ENCODE measurements at places on chromosomes 2 and 18. TPM values are rescaled to one million over a fixed set of nuclear protein-coding genes. Genes with fewer than 3 reads are reported as not detected.

SLC11A1 gene
- total RNA-seq: 0.16 TPM

SDC1 gene
- total RNA-seq: 223 TPM

ARHGEF33 gene
- 0.10 TPM for total RNA-seq

FANCL gene
- total RNA-seq: 25.9 TPM

ERFE gene
- 7.8 TPM for total RNA-seq

CREG2 gene
- total RNA-seq: 10.0 TPM

BCS1L gene
- total RNA-seq: 53.1 TPM

GLB1L gene
- 5.0 TPM for total RNA-seq

NCKAP5 gene
- total RNA-seq: 0.96 TPM

TMEM169 gene
- total RNA-seq: 0.38 TPM

HOXD4 gene
- 0.66 TPM for total RNA-seq

C2orf80 gene
- total RNA-seq: not detected

TEX44 gene
- total RNA-seq: not detected

MC4R gene
- not detected for total RNA-seq

Data from A549 treated with RU486 at 1 μM for 4 hours (cell line).